ENCODE measurements at places on chromosomes 5 and 9.

- no peak for DNase-seq
Measured at GRCh38 chr5:157590478-157590877, 14.9 kb upstream of the ADAM19 start.

DNA sequence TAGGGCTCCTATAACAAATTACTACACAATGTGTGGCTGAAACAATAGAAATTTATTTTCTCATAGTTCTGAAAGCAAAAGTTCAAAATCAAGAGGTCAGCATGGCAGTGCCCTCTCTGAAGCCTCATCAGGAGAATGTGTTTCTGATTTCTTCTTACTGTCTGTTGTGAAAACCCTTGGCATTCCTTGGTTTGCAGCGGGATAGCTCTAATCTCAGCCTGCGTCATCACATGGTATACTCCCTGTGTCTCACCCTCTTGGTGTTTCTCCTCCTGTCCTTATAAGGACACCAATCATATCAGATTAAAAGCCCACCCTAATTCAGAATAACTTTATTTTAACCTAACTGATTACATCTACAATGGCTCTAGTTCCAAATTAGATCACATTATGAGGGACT lies 87.5 kb upstream of the CDH9 start:
- no peak for DNase-seq

DNA sequence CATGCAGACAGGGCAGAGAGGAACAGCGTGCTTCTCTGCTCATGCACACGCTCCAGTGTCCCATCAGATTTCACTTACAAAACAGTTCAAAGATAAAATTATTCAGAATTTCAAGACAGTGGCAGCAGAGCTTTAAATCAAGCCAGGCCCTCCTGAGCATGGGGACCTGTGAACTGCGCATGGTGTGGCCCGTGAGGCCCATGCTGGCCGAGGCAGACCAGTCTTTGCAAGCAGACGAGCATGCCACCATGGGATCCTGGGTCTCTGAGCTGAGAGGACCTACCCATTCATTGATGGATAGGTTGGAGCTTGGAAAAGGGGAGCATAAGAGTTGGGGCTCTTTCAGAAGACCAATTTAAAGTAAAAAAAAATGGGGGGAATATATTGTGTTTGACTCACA lies 35.0 kb upstream of the SAP30L start:
- DNase-seq: no peak

GRCh38 chr5:167208911-167209310 lies 1082.5 kb upstream of the WWC1 start:
- DNase-seq: no peak

DNA sequence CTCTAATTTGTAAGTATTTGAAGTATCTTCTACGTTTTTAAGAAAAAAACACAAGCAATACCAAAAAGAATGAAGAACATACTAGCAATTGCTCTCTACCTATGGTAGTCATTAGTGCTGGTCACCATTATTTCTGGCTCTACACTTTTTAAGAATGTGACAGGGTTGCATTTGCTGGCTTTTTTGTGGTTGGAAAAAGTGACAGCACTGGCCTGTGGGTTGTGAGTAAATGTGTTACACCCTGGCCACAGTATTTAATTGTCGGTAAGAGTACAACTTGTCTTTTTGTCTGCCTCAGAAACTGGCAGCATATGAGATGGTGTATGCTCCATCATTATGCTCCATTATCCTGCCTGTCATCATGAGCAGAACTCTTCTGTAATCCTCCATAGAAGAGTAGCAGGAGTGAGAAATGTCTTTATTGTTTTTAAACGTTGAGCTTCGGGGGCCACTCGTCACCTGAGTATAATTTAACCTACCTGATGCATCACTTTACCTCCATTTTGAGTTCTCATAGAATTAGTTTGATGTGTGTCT lies 449.8 kb downstream of the ISL1 start:
- DNase-seq: no peak

- DNase-seq: no peak
Measured at GRCh38 chr5:180352116-180353047, 754 bp downstream of the GFPT2 start.

All from stimulated activated CD8-positive, alpha-beta memory T cell treated with anti-CD3 and anti-CD28 coated beads, Interleukin-2, amount 100 ng/mL, for 1 hour (primary cell).